Stimulated activated CD4-positive, alpha-beta T cell treated with anti-CD3 and anti-CD28 coated beads, Interleukin-1b, Interleukin-23, amount 100 ng/mL, for 1 hour (primary cell): ENCODE measurements at places on chromosomes 16 and 17.

GRCh38 chr16:85374571-85374872, 238.6 kb upstream of the GSE1 start:
- DNase-seq = no peak

GRCh38 chr17:39084558-39084957, 66.9 kb downstream of the PLXDC1 start:
- DNase-seq = no peak

- DNase-seq = no peak
Measured at GRCh38 chr17:51618476-51618875, 358.1 kb downstream of the UTP18 start.

DNA sequence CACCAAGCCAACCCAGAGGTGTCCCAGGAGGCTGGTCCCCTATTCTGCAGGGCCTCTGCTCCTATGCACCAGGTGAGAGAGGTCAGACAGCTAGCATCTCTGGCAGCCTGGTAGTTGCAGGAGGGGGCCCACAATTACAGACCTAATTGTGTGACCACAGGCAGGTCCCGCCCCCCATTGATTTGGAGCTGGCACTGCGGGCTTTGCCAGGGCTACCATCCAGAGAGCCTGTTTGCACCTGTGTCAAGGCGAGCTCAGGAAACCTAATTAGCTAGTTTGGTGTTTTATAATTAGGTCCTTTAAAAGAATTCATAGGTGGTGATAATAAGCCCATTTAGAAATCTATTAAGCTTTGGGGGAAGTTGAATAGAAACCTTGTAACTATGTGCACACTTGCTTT, 90.2 kb downstream of the MRM1 start:
- DNase-seq = no peak

DNA sequence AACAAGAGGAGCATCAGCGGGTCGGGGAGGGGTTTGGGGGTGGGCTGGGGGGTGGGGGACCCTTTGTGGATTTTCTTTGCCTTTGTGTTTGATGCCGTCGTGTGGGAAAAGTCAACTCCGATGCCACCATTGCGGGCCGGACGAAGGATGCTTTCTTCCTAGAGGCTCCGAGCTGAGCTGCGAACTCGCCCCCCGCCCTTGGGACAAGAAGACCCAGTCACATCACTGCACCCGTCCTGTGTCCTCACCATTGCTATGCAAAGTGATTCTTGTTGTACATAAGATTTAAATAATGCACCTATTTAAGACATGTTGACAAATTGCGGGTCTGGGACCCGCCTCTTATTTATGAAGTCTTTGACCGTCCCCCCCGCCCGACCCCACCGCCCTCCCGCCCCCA, 69.0 kb upstream of the PLCG2 start:
- DNase-seq = no peak

- no peak for DNase-seq
Measured at GRCh38 chr16:55832773-55833691, at the start of gene CES1. TSS of gene CES1 (minus strand) at chr16:55833096. CDS start at chr16:55833055, 41 bp downstream.

GRCh38 chr16:74169687-74170376, 126.8 kb upstream of the PSMD7 start:
- DNase-seq = no peak

DNA sequence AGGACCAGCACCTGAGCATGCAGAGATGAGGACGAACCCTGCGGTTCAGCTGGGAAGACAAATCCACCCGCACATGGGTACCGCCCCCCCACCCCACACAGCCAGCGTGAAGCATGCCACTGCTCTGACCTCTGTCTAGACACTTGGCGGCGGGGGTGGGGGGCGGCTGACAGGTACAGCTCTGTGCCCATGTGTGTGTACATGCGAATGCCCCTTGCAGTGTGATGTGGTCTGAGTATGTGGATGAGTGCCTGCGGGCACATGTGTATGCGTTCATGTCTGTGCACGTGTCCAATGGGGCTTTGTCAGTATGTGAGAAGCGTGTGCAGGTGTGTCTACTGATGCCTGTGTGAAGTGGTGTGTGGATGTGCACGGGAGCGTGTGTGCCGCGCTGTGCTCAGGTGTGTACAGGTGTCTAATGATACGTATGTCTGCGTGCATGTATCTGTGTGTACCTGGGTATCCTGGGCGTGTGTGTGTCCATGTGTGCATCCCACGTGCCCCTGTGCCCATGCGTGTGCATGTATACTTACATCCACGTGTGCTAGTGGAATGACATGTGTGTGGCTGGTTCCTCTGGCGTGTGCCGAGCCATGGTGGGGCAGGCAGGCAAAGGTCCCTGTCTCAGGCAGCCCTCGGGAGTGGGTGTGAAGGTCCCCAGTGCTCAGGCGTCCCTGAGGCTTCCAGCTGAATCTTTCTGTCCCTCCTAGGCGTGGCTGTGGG, 636 bp upstream of the RAP1GAP2 start:
- no peak for DNase-seq
